ENCODE measurements at places on chromosomes 11 and 22. TPM values are rescaled to one million over a fixed set of nuclear protein-coding genes. Genes with fewer than 3 reads are reported as not detected.

HOATZ gene
- total RNA-seq = not detected

LRFN4 gene
- total RNA-seq = 14.3 TPM

SPTBN2 gene
- total RNA-seq = 0.50 TPM

MMP8 gene
- 0.36 TPM for total RNA-seq

SLC22A6 gene
- not detected for total RNA-seq

INS gene
- total RNA-seq = not detected

SLC25A18 gene
- 0.69 TPM for total RNA-seq

CRYBA4 gene
- not detected for total RNA-seq

NPTXR gene
- 34.0 TPM for total RNA-seq

SLC36A4 gene
- total RNA-seq = 12.2 TPM

RIMBP3C gene
- total RNA-seq = not detected

MS4A6E gene
- not detected for total RNA-seq

OR2AG1 gene
- not detected for total RNA-seq

RAB1B gene
- total RNA-seq = 149 TPM

C1QTNF4 gene
- total RNA-seq = 0.70 TPM

FGF19 gene
- total RNA-seq = not detected

BDNF gene
- total RNA-seq = 2.8 TPM

CCDC81 gene
- 0.26 TPM for total RNA-seq

CHRM1 gene
- not detected for total RNA-seq

DNA sequence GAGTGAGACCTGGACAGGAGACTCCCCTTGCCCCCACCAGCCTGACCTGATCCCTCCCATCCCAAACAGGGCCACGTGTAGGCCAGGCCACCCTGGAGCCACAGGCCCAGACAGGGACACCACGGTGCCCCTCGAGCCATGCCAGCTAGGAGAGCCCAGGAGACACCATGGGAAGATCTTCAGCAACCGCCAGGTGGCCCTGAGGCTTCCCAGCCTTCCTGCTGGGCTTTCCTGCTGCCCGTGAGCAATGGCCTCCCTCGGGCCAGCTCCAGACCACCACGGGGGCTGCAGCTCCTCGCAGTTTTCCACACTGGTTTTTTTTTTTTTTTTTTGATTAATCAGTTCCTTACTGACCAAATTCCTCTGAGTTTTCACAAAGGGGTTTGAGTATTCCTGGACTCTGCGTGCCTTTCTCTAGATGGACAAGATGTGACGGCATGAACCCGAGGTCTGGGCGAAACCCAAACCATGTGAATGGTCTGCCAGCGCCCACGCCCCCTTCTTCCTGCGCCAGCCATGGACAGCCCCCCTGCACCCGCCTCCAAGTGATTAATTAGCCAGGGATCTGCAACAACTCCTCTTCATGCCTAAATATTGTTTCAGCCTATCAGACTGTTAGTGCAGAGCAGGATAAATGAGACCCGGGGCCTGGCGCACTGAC lies 40.9 kb downstream of the TBX1 start:
- DNase-seq = no peak

DNA sequence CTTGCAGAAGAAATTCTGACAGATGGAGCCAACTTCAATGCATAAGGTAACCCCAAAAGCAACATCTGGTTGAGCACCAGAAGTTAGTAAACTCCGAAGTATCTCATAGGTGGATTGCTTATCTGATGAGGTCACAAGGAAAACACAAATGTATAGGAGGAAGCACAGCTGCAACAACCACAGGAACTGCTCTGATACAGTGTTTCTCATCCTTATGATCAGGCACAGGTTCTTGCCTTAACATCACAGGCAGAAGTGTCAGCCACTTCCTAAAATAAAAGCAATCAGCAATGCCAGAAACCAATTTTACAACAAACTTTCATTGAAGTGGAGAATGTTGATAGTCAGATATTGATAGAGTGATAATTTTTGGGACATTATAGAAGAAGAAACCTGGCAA lies 530.3 kb upstream of the FAT3 start:
- DNase-seq = no peak

DNA sequence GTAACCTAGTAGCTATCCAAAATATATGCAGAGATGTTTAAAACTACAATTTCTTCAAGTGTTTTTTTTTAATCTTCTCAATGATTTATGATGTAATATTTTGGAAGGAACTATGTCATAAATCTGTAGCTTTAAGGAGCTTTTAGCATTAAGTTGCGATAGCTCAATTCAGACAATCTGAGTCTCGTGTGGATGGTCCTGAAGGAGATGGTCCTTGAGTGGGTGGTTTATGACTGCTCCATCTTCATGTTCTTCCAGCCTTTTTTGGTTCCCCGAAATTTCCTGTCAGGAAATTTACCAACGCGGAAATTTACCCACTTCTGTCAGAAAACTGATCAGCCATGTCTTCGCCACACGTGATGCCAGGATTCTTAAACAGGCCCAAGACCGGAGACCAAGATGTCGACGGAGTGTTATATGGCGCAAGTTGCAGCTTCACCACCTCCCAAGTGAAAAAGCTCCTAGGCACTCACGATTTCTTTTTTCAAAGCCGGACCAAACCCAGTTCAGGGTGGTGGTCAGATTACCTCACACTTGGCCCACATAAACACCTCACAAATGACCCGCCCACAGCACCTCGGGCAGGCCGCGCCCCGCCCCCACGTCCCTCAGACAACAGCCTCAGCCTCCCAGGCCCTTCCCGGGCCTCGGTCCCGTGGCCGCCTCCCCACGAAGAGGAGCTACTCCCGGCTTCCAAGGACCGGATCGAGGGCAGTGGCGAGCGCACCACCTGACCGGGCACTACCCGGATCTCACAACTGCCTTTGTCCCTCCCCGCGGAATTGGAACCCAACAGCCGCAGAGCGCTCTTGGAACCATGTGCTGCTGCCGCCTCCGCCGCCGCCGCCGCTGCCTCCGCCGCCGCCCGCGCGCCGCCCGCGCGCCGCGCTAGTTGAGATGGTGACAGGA lies at the start of gene MORC2:
Gene MORC2 (minus strand): TSS at position 760 of the 909 bp plus-strand sequence. CDS start 885 bp downstream, outside the sequence.
- DNase-seq = peak; percentile 78

- DNase-seq = no peak
These were observed 38.8 kb upstream of the TTC12 start for GRCh38 chr11:113275602-113276001.

GRCh38 chr22:46025225-46025972 lies 48.4 kb upstream of the WNT7B start:
- no peak for DNase-seq

- DNase-seq = no peak
These were observed 682 bp downstream of the ATM start for GRCh38 chr11:108223348-108224149.

- no peak for DNase-seq
These were observed 3.0 kb downstream of the DKK3 start for GRCh38 chr11:12005476-12005875.

DNA sequence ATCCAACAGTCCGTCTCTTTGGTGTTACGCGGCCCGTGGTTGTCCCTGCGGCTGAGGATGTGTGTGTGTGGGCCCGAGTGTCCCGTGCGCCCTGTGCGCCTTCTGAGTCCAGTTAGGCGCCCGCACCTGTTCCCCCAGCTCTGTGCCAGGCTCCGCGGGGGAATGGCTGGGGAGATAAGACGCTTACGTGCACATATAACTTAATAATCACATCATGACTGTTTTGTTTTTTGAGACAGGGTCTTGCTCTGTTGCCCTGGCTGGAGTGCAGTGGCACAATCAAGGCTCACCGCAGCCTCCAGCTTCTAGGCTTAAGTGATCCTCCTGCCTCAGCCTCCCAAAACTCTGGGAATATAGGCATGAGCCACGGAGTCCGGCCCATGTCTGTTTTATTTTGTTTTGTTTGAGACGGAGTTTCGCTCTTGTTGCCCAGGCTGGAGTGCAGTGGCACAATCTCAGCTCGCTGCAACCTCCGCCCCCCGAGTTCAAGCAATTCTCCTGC lies 817 bp downstream of the ARL2 start:
- DNase-seq = no peak

- DNase-seq = no peak
These were observed 121.7 kb downstream of the SGSM3 start for GRCh38 chr22:40491990-40492631.

- DNase-seq = no peak
These were observed 82.2 kb upstream of the SEPTIN5 start for GRCh38 chr22:19631899-19632667.

DNA sequence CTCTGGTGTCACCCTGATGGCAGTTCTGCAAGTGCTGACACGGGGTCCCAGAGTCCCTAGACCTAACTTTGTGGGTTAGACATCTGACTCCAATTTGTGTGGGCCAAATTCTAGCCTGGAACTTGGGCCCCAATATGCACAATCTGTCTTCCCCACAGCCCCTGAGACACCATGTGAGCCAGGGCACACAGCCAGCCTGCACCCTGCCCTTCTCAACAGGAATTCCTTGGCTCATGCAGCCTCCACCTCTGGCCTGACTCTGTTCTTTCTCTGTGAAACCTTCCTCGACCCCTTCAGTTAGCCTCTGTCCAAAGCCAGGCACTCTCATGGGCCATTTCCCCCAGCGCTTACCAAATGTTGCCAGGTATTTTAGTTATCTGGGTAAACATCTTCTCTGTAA lies 59.1 kb upstream of the POU2AF1 start:
- peak; percentile 16 for DNase-seq

- no peak for DNase-seq
These were observed 129.5 kb downstream of the SLC1A2 start for GRCh38 chr11:35289821-35290220.

GRCh38 chr11:86473991-86474833 lies 99.5 kb downstream of the CCDC81 start:
- DNase-seq = peak; percentile 71

GRCh38 chr11:69674267-69674885 lies 777 bp downstream of the LTO1 start:
- no peak for DNase-seq

DNA sequence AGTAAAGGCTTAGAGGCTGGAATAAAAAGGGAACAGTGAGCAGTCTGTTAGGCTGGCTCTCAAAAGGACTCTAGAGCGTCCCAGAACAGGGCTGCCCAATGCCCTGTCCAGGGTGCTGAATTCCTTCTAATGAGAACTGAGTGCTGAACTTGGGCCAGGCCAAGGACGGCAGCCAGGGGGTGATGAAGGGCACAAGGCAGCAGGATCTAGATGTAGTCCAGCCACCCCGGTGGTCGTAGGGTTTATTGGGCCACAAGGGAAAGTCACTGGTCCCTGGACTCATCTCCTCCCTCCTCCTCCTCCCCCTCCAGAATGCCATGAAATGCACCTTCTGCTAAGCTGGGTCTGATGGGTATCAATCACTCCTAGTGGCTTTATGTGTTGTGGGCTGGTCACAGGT lies 19.2 kb downstream of the NPTXR start:
- no peak for DNase-seq

- no peak for DNase-seq
These were observed 7.8 kb downstream of the TAF1D start for GRCh38 chr11:93733474-93733873.

Measured in heart left ventricle (tissue), 16 donors.